IPS DF 19.7 (cell line): ENCODE measurements at places on chromosomes 13 and 19.

DNA sequence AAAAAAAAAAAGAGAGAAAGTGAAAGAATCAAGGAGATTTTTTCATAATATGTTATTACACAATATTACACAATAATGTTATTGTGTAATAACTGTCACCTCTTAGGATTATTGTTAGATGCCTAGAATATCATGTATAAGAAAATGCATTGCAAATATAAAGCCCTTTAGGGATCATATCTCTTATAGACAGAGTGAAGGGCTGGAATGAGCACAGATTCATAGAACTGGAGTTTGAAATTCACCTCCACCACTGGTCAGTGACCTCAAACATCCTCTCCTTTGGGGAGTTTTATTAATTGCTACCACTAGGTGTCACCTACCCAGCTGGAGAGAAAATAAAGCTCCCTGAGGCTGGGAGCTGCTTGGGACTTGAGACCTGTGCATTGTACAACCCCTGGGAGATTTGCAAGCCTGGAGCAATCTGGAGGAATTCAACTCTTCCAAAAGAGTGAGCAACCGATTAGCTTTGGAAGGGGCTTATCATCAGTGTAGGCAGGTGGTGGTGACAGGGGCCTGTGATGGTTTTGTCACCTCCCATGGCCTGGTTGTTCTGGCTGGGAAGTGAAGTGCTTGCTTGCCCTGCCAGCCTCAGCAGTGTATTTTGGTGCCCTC, 30.3 kb upstream of the FRY start:
- DNase-seq = peak; percentile 25

DNA sequence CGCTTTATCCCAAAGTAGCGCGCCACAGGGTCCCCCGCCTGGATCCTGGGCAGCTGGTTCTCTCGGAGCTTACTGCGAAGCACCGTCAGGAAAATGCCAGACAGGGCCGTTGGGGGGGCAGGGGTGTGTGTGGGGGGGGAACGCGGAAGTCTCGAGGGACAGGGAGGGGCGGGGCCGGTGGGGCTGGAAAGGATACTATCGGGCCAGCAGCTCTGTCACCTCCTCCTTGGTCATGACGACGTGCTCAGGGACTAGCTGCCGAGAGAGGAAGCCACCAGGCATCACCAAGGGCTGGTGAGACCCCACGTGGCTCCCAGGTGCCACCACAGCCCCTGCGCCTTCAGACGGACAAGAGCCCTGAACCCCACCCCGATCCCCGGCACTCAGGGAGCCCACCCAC, 5.3 kb downstream of the POLR2E start:
- DNase-seq = no peak

DNA sequence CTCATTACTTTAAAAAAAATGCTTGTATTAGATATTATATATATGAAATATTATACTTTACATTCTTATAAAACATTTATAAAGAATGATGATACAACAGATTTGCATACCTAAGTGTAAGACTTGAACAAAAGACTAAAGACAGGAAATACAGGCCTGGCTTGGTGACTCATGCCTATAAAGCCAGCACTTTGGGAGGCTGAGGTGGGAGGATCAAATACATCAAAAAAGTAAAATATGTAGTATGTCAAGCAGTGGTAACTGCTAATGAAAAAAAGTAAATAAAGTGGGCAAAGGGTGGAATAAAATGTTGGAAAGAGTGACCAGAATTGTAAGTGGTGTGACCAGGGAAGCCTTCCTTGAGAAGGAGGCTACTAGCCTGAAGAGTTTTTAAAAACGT, 133.7 kb downstream of the GGACT start:
- DNase-seq = no peak

DNA sequence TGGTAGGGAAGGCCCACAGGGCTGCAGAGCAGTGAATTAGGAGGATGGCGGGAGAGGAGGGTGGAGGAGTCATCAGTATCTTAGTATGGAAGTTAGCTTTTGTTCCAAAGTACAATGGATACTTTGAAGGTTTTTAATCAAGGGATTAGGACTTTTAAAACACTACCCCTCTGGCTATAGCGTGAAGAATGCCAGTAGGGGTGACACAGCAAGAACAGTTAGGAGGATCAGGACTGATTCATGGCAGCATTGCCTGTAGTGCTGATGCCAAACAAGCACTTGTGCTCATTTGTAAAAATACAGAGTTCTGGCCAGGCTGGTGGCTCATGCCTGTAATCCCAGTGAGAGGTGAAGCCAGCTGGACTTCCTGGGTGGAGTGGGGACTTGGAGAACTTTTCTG, 46.2 kb downstream of the SKA3 start:
- no peak for DNase-seq
